Stimulated activated CD8-positive, alpha-beta memory T cell treated with anti-CD3 and anti-CD28 coated beads, Interleukin-4, amount 100 ng/mL, for 1 hour (primary cell): ENCODE measurements at places on chromosomes 7 and 10.

DNA sequence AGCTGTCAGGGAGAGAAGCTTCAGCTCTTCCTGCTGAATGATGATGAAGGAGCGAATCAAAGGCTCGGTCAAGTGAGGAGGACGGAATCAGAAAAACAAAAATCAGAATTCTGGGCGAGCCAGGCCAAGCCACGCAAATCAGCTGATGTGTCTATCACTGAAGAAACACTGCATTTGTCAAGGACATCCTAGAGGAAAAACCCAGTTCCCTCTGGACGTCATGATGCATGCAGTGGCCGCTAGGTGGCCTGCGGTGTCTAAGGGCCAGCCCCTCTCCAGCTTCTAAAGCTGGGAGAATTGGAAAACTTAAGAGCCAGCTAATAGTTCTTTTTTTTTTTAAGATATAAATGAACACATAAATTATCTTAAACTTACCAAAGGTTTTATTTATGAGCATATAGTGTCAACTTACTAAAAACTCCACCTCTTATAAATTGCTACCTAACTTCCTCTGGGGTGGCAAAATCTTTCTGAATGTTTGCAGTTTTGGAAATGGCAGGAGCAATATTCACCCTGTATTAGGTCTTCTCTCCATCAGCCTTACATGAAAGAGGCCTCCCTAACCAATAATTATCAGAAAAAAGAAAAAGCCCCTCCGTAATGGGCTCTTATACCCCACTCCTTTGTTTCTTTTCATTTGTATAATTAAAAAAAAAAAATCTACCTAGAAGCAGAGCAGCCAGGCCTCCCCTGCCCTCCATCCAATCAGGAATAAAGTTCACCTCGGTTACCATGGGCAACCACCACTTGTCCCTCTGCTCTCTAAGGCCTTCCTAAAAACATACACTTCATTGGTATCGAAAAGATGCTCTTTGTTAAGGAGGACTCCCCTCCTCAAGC, 186.8 kb downstream of the USP6NL start:
- DNase-seq: no peak

DNA sequence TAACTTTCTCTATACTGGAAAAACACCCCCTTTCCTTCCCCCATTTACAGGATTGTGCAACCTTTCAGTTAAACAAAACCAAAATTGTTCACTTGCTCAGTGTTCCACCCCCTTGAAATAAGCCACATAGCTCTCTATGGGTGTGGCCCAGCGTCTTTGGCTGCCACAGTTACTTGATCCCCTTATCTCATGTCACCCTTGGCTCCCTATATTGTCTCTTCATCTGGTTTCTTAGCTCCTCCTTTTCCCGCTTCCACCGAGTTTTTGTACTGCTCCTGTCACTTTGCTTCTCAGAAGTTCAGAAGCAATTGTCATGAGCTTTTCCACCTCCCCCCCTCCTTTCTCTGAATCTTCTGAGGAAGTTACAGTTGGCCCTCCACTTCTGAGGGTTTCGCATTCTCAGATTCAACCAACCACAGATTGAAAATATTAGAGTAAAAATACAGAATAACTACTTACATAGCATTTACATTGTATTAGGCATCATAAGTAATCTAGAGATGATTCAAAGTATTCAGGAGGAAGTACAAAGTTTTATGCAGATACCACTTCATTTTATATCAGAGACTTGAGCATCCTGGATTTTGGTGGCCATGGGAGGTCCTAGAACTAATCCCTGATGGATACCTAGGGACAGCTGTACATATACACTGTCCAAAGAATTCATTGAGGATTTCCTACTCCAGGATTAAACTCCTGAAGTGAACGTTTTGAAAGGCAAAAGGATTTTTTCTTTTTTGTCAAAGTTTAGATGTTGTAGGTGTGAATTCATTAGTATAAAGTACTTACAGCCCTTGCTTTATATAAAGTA, 60.4 kb downstream of the ADD3 start:
- no peak for DNase-seq

- no peak for DNase-seq
Measured at GRCh38 chr7:104826135-104826534, 187.9 kb upstream of the KMT2E start.

GRCh38 chr7:51366930-51367613, 50.5 kb upstream of the COBL start:
- DNase-seq: no peak

- DNase-seq: no peak
Measured at GRCh38 chr7:81209059-81209458, 290.2 kb upstream of the SEMA3C start.

GRCh38 chr7:50281680-50282445, 22.7 kb upstream of the IKZF1 start:
- no peak for DNase-seq

DNA sequence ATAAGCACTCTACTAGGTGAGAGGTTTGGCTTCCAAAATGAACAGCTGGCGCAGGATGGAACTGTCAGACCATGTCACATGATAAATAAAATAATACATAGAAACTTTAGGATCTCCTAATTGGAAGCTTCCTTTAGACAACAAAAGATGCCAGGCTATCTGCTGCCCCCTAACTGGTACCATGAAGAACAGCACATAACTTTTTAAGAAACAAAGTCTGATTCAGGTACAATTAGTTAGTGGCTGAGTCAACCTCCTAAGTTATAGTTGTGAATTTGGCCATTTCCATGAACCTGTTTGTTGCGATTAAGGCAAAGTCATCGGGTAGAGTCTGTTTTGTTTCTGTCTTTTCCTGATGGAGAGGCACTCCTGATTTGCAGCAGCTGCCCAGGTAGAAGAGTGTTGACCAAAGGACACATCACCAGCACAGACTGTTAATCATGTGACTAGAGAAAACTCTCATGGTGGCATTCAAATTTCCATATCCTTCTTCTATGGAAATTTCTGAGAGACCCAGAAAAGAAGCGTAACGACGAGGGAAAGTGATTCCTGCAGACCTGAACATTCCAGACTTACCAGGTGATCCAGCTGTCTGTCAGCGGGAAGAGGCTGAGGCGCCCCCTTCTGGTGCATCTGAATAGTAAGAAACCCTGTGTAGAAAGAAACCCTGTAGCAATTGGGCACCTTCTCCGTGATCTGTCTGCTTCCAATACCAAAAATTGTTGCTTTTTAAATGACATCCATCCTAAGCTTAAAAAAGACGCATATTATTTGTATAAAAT, 8.6 kb upstream of the INHBA start:
- DNase-seq: no peak

DNA sequence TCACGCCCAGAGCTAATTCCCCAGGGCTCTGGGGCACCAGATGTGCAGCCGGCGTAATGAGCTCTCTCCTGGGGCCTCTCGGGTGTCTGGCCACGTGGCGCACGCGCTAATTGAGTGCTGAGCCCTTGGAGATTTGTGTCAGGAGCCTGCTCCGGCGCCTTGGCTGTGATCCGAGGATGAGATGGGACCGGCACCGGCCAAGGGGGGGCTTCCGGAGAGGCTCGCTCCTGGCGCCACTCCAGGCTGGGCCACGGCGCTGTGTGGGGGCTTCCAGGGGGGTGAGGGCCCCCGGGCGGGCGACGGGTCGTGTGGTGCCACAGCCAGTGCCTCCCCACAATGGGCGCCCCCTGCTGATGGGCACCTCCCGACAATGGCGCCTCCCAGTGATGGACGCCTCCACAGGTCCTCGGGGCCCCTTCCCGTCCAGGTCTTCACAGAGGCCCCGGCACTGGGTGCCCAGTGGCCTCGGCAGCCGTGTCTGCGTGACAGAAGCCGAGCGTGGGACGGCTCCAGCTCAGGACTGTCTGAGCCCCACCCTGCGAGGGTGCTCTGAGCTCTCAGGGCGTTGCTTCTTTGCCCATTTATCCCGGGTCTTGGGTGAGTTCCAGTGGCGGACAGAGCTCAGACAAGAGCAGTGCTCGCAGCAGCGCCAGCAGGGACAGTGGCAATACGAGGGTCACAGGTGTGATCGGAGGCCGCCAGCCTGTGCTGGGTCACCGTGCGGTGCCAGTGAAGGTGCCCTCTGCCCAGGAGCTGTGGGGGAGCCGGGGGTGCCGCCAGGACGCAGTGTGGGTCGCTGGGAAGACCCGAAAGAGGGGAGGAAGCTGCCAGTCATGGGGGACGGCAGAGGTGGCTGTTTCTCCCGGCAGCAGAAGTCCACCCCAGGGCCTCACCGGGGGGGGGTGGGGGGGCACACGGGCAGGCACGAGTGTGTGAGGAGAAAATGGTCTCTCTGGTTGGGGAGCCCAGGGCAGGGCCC, 8.2 kb upstream of the NKX6-2 start:
- DNase-seq: no peak

GRCh38 chr10:101829561-101830315, 11.5 kb upstream of the OGA start:
- no peak for DNase-seq
